ENCODE measurements at places on chromosomes 4 and X.

DNA sequence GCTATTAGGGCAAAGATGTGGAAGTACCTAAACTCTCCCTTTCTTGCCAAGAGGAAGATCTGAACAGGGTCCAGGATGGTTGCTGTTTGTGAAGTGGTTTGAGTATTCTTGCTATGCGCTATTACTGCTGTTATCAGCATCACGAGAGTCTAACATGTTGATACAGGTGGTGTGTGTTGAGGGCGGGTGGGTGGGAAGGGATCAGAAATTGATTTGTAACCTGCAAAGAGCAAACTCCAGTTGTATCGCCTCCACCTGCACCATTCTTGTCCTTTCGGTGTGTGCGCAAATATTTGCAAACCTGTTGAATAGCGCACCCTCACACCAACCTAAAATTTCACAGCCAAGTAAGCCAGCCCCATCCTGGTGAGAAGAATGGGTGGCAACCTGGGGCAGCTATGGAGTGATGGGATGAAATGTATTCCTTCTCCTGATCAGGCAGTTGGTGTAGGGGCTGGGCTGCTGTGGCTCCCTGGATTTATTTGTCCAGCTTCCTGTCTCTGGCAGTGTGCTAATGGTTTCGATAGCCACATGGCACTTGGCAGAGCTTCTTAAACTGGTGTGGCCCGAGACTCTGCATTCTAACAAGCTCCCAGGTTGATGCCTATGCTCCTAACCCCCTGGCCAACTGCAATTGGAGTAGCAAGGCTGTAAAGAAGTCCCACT is 102.6 kb upstream of the SCML1 start:
- no peak for DNase-seq

GRCh38 chrX:130994671-130995070 is 63.5 kb upstream of the ARHGAP36 start:
- DNase-seq, result no peak

- no peak for DNase-seq
These were observed 49.7 kb upstream of the PABPC4L start for GRCh38 chr4:134251322-134251721.

DNA sequence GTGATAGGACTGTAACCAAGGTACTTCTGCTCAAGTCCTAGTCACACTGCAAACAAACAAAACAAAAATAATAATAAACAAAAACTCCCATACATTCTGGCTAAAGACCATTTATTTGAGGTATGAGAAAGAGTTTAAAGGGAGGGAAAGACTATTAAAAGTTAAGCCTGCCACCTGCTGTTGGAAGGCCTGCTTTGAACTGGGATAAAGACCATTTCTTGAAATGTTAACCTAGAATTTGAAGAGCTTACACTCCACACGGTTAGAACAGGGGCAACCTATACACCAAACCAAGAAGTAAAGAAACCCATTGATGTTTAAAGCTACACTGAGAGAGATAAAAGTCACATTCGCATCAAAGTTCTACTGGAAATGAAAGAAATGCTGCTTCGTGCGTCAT is 548.7 kb upstream of the DIPK2B start:
- DNase-seq, result no peak

GRCh38 chr4:184481544-184481943 is 7.2 kb upstream of the IRF2 start:
- no peak for DNase-seq

DNA sequence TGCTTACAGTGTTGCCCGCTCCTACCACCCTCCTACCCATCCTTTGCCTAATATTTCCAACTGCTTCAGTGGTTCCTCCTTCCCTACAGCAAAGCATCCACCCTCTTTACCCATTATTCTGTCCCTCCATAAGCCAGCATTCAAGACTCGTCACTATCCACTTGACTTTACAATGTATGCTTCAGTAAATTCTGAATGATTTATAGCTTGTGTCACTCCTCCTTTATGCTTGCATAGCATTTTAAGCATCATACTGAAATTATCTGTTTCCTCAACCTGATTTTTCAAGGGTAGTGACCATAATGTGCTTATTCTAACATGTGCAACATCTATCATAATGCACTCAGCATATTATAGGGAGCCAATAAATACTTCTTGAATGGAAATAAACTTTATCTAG is 365.5 kb downstream of the RAB28 start:
- no peak for DNase-seq

- no peak for DNase-seq
These were observed 145.1 kb downstream of the RBM47 start for GRCh38 chr4:40484346-40485090.

DNA sequence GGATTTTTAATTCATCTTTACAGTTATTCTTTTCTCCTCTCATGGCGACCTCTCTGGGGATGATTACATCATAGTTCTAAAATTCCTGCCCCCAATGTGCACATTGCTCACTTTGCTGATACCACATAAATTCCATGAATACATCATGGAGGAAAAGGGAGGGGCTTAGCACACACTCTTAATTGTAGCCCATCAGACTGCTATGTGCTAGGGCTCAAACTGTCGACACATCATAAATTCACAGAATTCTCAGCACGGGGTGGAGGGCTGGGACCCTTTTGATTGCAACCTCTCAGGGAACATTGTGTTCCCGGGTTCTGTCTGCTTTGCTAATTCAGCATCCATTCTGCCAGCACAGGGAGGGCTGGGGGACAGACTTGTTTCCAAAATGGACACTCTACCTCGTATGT is 592.9 kb downstream of the BCOR start:
- no peak for DNase-seq

DNA sequence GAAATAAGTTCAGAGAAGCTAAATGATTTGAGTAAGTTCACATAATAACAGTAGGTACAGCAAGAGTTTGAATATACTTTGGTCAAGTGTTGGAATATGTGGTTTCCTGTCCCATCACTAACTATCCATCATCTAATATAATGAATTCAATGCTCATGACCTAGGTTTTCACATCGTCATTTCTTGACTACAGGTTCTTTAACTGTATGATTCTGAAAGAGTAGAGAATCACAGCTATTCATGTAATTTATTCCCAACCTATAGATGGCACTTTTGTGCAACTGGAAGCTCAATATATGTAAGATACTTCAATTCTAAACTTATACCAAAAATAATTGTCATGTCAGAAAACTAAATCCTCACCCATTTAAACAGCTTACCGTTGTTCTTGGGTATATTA is 53.1 kb downstream of the TIGD2 start:
- DNase-seq, result no peak

GRCh38 chrX:11558972-11559371 is 106.7 kb downstream of the ARHGAP6 start:
- DNase-seq, result no peak

DNA sequence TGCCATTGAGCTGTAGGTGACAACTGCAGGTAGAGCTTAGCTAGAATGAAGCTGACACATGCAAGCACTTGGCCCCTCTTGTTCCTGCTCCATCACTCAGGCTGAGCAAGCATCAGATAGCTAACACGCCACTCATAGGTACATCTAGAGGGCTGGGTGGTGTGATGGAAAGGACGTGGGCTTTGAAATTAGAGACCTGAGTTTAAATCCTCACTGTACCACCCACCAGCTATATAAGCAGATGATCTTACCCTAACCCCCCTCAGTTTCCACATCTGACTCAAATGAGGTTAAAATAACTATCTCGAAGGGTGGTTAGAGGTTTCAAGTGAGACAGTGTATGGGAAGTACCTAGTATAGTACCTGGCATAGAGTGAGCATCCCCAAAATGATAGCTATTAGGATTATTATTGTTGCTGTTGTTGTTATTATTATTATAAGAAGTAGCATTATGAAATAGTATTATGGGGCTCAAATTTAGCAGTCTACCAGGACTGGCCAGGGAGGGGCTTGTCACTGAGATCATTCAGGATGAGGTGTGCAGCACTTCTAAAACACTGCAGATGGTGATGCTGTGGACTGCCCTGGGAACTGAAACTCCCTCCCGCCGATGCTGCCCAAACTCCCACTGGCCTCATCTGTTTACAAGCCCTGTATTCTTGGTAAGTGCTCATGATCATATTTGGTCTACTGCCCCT is 59.0 kb downstream of the REELD1 start:
- no peak for DNase-seq

GRCh38 chr4:7194251-7195140 is 2.2 kb downstream of the SORCS2 start:
- no peak for DNase-seq
